SJCRH30 (cell line): ENCODE measurements at places on chromosomes 7 and 10.
A peak's percentile ranks its signal among the peaks of the same experiment; 100 is the strongest.

DNA sequence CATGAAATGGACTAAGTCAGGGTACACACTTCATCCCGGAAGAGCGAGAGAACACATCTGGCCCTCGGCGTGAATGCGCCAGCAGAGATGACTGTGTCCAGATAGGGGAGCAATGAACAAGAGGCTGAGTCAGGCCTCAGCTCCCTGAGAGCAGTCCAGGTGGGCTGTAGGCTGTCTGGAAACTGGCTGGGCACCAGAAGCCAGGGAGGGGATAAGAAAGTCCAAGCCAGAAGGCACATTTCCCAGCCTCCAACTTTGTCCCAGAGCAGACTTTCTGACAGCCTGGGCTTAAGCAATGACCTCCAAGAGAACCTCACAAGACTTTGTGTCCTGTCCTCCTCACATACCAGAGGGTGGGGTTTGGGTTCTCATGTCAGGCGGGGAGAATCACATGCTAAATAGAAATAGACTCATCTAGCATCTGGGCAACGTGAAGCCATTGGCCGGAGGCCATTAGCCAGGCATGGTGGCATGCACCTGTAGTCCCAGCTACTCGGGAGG lies 157.2 kb downstream of the ARHGAP12 start:
- DNase-seq: no peak

GRCh38 chr10:80081801-80082750 lies 3.6 kb downstream of the TMEM254 start:
- DNase-seq: no peak

GRCh38 chr10:29946953-29947700 lies 112.3 kb downstream of the JCAD start:
- peak; percentile 17 for DNase-seq

DNA sequence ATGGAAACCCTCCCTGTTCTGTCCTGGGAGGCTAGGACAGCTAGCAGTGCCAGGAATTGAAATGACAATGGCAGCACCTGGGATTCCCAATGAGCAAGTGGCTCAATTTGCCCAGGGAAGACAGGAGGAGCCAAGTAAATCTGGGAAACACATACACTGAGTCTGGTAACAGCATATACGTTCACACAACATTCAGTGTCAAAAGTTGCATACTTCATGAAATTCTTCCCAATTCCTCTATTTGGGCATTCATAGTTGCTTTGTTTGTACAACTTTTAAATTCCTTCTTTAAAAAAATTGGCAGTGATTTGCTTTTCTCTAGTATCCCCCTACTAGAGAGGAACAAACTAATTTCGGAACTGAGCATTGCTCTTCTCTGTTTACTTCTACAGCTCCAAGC lies 2.9 kb upstream of the FRMD4A start:
- DNase-seq: no peak

DNA sequence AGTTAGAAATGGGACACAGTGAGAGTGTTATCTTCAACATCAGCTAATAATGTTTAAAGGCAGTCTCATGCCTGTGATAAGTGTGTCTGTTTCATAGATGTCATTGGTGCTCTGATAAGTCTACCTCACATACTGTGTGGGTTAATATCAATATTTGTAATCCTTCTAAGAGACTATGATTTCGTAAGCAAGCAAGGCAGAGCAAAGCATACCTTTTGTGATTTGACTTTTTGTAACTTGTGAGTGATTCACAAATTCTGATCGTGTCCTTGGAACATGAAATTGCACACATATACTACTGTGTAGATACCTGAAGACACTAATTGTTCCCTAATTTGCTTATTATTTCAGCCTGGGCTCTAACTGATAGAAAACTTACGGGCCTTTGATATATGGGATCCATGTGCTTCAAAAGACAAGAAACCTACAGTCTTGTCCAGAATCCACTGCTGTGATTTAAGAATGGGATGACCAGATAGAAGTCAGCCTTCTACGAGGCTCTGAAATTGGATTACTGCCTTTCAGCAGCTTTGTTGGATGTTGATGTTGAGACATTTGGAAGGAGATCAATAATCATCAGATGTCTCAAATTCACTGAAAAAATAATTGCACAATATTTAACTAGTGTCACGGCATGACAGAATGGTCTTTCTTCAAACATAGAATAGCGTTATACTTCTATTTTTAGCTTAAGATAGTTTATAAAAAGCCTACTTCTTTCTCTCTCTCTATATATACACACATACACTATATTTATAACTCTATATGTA lies 63.2 kb upstream of the KLF6 start:
- no peak for DNase-seq

DNA sequence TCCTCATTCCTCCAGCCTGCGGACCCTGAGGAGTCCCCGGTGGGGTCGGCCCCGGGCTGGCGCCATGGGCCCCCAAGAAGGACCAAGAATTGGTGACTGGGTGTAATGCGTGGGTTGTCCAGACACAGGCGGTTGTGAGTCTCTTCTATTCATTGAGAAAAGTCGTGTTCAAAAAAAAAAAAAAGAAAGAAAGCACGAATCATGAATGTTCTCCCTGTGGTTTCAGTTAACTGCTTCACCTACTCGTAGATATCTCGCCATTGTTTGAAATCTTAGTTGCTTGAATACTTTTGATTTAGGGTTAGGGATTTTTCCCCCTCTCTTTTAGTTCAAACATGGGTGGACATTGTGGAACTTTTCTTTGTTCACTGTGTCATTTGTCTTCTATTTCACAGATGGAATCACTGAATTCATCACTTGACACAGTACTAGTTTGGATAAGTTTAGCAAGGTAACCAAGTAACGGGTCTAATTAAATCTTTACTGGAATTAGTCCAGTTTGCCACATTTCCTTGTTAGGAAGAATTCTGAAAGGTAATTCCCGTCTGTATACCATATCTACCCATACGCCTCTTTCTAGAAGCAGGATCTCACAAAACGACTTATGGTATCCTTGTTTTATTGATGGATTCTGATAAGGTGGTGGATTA lies 775 bp downstream of the STARD3NL start:
- no peak for DNase-seq

GRCh38 chr10:9012312-9012711 lies 957.8 kb downstream of the GATA3 start:
- DNase-seq: no peak

- DNase-seq: peak; percentile 27
These were observed 655 bp downstream of the LMTK2 start for GRCh38 chr7:98107313-98107721.

DNA sequence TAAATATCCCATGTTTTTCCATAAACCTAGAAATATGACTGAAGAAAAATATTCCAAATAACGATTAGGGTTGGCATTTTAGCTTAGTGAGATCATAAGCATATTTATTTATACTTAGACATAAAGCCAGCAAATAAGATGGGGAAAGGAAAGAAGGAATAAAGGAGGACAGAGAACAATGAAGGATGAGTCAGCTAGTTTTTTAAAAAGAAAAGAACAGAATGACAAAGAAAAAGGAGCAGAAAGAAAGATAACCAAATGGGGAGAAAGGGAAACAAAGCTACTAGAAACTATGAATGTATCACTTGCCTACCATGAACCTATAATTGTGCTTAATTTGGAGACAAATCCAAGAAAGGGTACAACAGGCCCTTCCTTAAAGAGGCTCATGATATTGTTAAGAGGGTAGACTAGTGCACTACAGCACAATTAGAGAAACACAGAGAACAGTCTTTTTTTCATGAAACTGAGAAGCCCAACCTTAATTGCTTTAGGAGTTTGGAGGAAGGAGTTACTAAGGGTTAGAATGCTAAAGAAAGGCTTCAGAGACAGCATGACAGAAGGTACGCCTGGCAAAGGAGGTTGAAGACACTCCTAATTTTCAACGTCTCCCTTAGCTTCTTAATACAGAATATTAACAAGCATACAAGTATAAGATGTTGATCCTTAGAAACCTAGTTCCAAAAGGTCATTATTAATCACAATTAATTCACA lies 23.9 kb downstream of the HERPUD2 start:
- no peak for DNase-seq

GRCh38 chr10:35876248-35876647 lies 234.2 kb upstream of the FZD8 start:
- no peak for DNase-seq

DNA sequence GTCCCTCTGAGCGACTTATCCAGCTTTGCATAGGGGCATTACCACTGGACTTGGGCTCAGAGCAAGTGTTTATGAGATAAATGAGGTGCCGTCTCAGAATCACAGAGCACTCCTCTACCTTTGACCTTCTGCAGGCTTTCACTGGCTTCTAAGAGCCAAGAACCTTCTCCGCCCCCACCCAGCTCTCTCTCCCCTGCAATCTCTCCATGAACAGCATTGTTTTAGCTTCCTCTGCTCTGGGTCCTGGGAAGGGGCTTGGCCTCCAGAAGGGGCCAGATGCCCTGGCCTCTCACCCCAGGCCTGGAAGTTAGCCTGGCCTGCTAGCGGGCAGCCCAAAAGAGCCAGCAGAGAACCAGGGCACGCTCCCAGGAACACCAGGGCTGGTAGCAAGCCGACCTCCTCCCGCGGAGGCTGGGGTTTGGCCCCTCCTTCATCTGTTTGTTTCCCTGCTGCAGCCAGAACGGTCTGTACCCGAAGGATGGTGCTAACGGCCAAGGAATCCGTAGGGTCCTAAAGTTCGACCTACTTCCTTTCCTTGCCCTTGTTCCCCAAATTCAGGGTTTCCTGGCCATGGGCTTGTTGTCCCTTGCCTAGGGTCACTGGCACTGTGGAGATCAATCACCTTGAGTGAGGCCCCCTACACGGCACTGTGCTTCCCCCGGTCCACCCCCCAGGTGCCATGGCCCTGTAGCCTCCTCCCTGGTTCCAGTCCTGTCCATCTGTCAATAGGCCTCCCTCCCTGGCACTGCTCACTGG lies 18.7 kb upstream of the DDIT4 start:
- peak; percentile 83 for DNase-seq

DNA sequence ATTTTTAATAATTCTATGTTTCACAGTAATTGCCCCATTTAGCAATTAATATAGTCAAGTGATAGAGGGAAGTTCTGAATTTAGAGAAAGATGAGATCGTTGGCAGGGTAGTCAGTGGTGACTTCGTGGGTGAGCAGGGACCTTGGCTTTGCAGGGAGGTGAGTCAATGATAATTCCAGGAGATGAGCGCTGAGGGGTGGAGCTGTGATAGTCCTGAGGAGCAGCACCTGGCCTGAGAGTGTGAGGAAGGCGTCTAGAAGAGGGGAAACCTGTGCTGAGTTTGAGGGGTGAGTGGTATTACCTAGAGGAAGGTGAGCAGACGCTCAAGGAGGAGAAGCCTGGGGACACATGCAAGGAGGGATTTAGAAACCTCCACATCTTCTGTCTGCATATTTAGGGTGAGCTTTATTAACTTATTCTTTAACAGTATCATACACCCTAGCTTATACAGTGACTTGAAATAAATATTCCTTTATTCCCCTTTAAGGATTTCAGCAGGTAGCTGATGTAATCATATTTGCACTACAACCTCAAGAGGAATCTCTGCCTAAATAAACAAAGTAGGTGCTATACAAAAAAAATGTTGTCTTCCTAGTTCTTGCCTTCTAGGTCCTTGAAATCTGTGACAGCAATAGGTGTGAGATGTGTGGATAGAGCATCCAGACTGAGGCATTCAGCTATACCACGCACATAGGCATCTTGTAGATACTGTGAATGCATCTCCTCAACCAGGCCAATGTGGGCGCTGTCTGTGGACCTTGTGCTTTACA lies 2.1 kb upstream of the TRIL start:
- DNase-seq: no peak

GRCh38 chr10:100811752-100812750 lies 66.7 kb downstream of the PAX2 start:
- no peak for DNase-seq

GRCh38 chr10:98921316-98921715 lies 314.3 kb downstream of the HPSE2 start:
- peak; percentile 94 for DNase-seq

DNA sequence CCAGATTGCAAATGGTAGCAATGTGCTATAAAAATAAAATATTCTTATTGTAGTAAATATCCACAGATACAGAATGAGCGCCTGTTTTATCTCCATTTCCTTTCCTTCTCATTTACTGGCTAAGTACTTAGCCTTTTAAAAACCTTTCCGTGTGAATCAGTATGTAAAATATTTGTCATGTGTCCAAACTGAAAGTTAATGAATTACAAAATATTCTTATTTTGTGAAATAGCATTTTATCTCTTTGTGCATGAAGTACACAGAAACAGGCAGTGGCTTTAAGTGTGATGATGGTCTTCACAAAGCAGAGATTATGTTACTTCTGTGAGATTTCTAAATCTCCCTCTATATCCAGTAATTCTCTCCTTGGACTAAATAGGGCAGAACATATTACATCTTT lies 56.7 kb upstream of the KIAA1217 start:
- peak; percentile 29 for DNase-seq

DNA sequence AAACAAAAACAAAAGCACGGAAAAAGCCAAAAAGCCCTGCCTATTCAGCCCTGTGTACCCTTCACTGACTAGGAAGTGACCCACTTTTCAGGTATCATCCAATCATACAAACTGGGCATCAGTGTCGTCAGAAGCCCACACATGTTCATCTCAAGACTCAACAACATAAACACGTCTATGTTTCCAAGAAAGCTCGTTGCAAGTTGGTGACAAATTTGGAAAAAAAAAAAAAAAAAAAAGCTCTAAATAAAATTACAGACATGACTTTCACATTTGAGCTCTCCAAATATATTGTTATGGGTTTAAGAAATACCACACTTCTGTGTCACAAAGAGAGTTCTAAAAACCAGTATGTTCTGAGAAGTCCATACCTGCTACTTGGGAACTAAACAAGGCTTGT lies 204.7 kb upstream of the KLF14 start:
- DNase-seq: no peak

- DNase-seq: no peak
These were observed 270.7 kb downstream of the GALNT17 start for GRCh38 chr7:71402684-71403083.

DNA sequence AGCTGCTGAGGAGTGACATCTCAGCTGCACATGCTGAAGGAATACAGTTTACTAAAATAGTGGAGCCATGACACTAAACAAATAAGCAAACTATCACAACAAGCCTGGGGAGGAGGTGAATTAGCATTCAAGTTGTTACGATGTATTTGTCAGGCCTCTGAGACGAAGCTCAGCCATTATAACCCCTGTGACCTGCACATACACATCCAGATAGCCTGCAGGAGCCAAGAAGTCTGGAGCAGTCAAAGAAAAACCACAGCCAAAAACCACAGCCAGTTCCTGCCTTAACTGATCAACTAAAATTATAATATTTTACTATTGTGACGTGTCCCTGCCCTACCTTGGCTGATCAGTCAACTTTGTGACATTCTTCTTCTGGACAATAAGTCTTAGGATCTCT lies 68.6 kb downstream of the NSUN6 start:
- DNase-seq: peak; percentile 6

- no peak for DNase-seq
These were observed 27.5 kb downstream of the MAD1L1 start for GRCh38 chr7:2205036-2205780.

DNA sequence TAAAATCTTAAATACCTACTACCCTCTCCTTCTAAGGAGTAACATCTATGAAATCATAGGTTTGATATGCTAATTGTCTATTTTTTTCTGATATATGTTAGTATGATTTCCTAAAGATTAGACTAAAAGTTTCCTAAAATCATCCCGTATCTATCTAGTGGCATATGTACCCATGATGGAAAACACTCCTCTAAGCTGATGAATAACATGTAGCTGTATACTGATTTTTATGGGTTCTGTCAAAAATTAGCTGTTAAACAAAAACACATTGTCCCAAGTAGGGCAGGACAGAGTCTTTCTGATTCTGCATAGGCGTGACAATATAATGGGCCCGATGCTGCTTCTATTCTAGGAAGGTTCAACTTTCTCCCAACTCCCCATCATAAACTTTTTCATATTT lies 79.9 kb downstream of the ADAM22 start:
- DNase-seq: no peak

GRCh38 chr7:94182066-94182465 lies 177.9 kb upstream of the BET1 start:
- peak; percentile 9 for DNase-seq

GRCh38 chr10:77877441-77878344 lies 48.9 kb downstream of the DLG5 start:
- DNase-seq: peak; percentile 52
